ENCODE measurements at places on chromosomes 7 and 10.

- no peak for DNase-seq
Observed at GRCh38 chr7:85600395-85600794, 413.5 kb upstream of the SEMA3D start.

- DNase-seq = no peak
Observed at GRCh38 chr10:48279081-48279751, 4.7 kb upstream of the FRMPD2 start.

GRCh38 chr7:22269963-22270362 lies 87.0 kb downstream of the RAPGEF5 start:
- no peak for DNase-seq

DNA sequence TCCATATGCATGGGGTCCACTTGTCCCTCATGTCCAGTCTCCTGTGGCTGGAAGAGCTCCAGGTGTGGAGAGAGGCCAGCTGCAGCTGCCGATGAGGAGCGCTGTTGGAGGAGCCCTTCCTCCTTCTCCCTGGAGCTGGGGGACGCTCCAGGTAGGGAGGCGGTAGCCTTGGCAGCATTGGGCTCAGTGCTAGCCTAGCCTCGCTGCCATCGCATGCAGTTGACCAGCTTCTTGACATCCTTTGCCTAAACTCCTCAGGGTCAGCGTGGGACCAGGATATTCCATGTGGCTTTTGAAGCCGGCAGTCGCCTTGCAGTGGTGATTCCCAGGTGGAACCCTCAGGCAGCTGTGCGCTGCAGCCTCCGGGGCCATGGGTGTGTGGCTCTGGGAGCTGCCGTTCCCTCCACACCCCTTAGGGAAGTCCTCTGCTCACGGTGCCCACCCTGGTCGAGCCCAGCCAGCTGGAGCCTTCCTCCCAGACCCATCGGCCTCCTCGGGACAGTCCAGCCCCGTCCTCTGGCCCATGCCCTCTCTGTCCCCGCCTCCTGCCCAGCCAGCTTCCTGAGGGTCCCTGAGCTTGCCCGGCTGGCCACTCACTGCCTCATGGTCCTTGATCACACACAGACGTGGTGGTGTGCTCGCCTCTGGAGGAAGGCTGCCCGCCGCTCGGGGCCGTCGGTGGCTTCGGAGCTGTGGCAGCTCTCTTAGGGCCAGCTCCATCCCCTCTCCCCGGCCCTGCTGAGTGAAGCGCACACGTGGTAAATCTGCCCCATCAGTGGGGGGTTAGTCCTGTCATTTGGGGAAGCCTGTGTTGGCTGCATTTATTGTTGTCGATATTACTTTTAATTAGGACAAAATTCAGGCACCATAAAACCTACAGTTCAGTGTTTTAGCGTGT lies 21.2 kb downstream of the INPP5A start:
- DNase-seq = no peak

DNA sequence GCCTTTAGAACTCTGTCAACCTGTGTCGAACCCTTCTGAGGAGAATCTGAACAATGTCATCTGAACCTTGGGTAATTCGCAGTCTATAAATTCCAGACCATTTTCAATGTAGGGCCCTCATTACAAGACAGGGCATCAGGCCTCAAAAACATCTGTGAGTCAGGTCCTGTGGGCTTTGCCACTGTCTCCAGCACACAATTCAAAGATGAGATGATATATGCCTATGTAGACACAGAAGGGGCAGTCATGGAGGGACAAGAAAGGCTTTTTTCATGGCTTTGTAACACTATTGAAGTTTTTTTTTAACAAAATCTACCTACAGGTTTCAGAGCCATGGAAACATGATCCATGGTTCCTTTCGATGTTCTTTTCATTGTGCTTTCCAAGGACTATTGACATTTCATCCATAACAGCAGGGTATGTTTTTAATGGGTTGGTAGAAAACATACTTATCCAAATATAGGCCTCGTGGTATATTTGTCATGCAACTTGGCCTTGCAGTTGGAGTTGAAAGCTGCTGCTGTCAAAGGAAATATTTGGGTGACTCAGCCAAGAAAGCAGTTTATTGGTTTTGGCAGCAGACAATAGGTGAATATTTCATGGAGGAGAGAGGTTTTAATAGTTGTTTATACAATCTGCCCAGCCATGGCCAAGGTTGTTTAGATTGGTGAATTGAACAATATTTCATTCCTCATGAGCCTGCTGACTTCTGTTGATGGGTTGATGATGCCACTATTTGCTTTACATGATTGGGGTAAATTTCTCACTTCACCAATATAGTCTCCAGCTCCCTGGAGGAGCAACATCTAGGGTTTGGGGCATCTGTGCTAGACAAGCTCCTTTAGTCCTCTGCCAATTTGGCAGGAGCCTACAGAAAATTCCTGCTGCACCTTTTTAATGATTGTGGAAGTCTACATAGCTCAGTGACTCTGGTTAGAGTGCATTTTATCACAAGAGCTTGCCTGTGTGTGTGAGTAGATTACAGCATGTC lies 158.4 kb upstream of the TMEM72 start:
- no peak for DNase-seq

DNA sequence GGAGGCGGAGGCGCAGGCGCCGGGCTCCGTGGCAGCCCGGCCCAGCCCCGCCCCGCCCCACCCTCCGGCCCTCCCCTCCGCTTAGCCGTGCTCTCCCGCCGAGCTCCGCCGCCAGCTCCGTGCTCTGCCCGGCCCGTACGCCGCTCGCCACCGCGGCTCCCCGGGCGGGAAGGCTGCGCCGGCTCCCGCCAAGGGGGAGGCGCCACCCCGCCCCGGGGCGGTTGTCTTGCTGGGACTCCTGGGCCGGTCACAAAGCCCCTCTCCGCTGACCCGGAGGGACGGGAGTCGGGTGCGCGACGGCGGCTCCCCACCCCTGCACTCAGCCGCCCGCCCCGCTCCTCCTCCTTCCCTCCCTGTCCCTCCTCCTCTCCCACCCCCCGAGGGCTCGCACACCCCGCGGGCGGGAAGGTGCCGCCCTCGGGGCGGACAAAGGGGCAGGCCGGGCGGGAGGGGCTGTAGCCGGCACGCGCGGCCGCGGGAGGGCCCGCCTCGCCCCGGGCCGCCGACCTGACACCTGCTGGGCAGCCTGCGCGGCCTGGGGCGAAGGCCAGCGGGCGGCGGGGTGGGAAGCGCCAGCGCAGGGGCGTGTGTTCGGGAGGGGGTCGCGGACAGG lies 11.5 kb upstream of the SP8 start:
- no peak for DNase-seq

GRCh38 chr7:30436518-30436917 lies 42.1 kb downstream of the NOD1 start:
- no peak for DNase-seq

DNA sequence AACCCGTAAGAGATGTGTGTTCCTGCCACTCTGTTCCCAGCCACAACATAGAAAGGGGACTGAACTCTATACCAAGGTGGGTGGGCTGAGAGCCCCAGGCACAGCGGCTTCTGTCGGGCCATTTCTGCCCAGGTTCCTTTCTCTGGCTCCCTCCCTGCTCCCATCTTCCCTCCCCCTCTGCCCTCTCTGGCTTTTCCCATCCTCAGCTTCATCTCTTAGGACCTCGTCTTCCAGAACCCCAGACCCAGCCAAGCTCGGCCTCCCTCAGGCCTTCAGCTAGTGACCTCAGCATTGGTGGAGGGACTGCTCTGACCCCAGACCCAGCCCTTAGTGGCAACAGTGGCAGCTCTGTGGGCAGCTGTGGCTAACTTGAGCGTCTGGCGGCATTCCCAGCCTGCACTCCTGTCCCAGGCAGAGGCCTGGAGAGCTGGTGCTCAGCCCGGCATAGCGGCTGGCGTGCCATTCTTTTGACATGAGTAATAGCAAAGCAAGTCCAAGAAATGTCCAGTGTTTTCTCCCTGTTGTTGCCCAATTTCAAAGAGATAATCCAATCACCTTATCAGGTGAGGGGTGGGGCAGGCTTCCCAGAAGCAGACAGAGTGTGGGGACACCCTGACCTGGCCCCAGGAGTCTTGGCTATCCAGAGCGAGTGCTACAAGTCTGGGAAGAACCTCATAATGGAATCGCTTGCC lies 15.9 kb downstream of the PTPRE start:
- peak; percentile 59 for DNase-seq

- no peak for DNase-seq
Observed at GRCh38 chr10:7449063-7449695, 38.3 kb upstream of the SFMBT2 start.

DNA sequence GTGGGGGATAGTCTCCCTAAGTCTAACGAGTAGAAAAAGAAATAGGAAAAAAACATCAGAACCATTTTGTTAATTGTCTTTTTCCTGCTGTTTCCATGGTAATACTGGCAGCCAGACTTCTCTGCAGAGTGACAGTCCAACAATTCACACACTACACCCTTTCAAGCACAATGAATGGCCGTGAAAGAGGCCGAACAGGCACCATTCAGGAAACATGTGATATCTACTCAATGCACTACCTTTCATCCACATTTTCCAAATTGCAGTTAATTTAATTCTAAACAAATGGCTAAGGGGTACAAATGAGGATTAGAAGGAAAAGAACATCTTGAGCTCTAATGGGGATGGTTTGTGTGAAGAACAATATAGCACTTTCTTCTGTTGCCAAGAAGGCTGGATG lies 358.5 kb upstream of the ANKRD30A start:
- no peak for DNase-seq

- DNase-seq = no peak
Observed at GRCh38 chr10:123704076-123704475, 37.9 kb downstream of the GPR26 start.

- DNase-seq = no peak
Observed at GRCh38 chr10:58384095-58384494, 1.1 kb upstream of the TFAM start.
